Activated CD4-positive, alpha-beta T cell treated with anti-CD3 and anti-CD28 coated beads, Interleukin-2, amount 50 U/mL, for 48 hours (primary cell): ENCODE measurements at places on chromosomes 2 and 18.

DNA sequence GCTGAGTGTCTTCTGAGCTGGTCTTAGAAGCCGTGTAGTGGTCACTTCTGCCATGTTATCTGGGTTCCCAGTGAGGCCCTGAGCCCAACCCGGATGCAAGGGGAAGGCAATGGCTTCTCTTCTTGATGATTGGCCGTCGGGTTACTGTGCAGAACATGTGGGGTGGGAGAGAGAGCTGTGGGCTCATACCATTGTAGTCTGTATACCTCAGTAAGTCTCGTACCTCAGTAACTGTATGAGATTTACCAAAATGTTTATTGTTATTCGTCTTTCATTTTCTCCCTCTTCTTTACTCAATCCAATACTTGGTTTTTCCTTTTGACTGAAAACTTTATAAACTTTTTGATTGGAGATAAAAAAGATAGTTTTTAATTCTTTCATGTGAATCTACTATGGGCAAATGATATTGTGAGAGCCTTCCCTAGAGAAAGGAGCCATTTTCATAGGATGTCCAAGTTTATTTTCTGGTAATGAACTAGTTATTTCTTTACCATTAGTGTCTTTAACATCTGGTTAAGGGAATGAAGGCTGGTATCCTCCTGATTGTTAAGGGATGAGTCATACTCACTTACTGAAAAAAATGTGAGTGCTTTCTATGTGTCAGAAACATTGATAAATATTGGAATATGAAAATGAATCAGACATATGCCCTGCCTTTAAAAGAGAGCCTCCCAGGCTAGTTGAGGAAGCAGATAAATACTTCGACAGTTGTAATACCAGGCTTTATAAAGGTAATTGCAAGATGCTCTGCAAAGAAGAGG lies 129.9 kb downstream of the PRPF40A start:
- DNase-seq = no peak

DNA sequence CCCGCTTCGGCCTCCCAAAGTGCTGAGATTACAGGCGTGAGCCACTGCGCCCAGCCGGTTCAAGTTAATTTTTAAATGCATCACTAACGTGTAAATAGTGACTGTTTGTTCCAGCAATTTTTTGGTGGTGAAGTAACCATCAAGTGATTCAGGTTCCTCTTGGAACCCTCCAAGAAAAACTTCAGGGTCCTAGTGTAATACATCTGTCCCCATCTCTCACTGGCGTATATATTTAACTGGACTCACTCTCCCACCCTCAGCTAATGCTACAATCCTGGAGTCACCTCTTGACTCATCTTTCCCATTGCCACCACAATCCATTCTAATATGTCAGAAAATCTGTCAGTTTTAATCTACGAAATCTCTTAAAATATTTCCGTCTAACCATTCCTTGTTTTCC lies 10.3 kb downstream of the SULT1C4 start:
- no peak for DNase-seq

DNA sequence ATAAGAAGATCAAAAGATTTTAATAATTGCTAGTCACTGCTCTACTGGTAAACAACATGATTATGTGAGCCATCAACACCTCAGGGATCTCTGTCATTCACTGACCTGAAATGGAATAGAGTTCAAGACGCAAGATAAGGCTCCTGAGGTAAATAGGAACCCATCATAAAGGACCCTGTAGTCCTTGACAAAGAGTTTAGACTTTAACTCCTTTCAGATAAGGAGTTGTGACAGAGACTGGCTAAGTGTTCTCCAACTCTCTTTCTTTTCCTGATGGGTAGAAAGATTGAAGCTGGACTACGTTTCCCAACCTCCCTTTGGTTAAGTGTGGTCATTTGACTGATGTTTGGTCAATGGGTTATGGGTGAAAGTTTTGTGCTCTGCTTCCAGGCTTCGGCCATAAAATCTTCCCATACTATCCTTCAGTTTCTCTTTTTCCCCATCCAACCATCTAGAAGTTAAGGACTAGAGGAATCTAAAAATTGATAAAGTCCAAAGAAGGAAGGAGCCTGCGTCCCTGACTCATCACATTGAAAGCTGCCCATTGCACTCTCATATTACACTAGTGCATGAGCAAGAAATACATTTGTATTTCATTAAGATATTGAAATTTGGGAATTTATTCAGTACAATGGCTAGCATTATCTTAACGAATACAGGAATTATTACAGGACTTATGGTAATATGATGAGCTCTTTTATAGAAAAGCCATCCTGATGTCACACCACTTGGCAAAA lies 293.7 kb upstream of the ACVR2A start:
- DNase-seq = no peak

GRCh38 chr2:8214036-8214615 lies 467.7 kb upstream of the ID2 start:
- DNase-seq = no peak

GRCh38 chr2:36356298-36356989 lies 866 bp downstream of the CRIM1 start:
- DNase-seq = peak; percentile 47

DNA sequence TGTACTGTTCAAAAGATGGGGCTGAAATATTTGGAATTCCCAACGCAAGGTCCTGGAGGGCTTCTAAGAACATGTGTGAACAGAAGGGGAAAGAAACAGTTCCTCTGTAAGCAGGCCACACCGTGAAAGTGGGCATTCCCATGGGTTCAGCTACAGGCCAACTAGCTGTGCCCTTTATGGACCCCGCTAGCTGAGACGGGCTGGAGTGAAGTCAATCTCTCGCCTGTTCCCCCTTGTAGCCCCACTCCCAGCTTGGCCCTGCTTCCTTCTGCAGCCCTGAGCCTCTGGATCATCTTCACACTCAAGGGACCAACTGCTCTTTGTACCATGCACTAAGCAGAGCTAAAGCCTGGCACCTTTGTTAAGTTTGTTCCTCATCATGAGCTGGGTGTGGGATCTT lies 55.4 kb downstream of the POLR1A start:
- no peak for DNase-seq

- DNase-seq = no peak
These were observed 232.6 kb upstream of the PXDN start for GRCh38 chr2:1976728-1977416.

- no peak for DNase-seq
These were observed 30.2 kb upstream of the LRATD1 start for GRCh38 chr2:14602309-14602708.

- no peak for DNase-seq
These were observed 37.9 kb downstream of the PMS1 start for GRCh38 chr2:189821953-189822748.

- no peak for DNase-seq
These were observed 134.2 kb upstream of the NABP1 start for GRCh38 chr2:191543708-191544107.

GRCh38 chr18:44080054-44080453 lies 600.6 kb upstream of the SETBP1 start:
- DNase-seq = no peak

- no peak for DNase-seq
These were observed 53.7 kb upstream of the SLC4A10 start for GRCh38 chr2:161570424-161571050.

GRCh38 chr2:209424199-209424701 lies 403 bp downstream of the MAP2 start:
- DNase-seq = peak; percentile 4

DNA sequence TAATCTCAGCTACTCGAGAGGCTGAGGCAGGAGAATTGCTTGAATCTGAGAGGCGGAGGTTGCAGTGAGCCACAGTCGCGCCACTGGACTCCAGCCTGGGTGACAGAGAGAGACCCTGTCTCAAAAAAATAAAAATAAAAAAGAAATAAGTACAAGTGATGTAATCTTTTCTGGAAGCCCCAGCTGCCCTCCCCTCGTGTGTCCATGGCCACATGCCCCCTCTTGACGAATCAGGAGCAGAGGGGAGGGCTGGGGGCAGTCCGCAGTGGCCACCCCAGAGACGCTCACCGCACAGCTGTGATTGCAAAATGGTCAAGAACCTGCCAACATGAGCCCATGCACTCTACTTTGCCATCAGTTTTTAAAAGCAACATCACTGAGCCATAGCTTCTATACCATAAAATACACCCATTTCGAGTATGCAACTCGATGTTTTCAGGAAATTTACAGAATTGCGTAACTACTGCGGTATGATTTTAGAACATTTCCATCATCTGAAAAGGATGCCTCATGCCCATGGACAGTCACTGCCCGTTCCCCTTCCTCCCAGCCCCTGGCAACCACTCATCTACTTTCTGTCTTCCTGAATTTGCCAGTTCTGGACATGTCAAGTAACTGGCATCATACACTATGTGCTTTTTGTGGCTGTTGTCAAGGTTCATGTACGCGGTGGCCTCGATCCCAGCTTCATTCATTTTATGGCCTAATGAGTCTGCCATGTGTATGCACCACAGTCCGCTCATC lies 88.1 kb downstream of the NDUFA10 start:
- DNase-seq = no peak

GRCh38 chr2:156309167-156309566 lies 23.4 kb downstream of the NR4A2 start:
- DNase-seq = no peak

- no peak for DNase-seq
These were observed 63.1 kb downstream of the EHBP1 start for GRCh38 chr2:62768615-62769014.

- no peak for DNase-seq
These were observed 617.6 kb downstream of the CPS1 start for GRCh38 chr2:211174021-211174420.

DNA sequence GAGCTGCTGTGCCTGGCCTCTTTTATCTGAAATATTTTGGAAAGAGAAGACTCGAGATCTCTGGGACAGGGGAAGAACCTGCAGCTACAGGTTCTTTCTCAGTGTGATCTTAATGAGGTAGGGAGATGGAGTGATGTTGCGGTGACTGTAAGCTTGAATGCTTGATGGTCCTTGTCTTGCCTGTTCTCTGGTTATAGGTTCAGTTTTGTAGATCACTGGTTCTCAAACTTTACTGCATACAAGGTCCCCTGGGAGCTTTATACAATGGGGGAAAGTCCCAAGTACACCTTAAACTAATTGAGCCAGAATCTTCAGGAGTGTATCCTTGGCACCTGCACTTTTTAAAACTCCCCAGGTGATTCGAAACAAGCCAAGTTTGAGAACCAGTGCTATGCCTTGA lies 136.7 kb upstream of the CXCR4 start:
- DNase-seq = no peak

DNA sequence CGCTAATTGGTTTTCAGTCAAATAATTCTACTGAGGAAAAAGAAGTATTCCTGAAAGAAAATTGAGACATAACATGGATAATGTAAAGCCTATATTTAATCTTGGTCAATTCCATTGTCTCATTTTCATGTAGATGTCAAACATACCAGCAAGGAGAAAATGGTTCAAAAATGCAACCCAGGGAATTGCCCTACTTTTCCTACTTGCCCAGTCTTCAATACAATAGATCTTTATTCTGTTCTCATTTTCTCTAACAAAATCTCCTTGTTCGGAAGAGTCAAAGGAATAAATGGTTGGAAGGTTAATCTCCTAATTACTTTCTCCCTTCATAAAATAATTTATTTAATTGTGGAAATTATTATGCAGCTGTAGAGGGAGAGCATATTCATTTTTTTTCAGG lies 896.1 kb downstream of the NRXN1 start:
- no peak for DNase-seq

GRCh38 chr2:234701421-234701820 lies 204.5 kb upstream of the ARL4C start:
- no peak for DNase-seq

GRCh38 chr18:79919089-79919488 lies 32.4 kb downstream of the SLC66A2 start:
- DNase-seq = no peak

DNA sequence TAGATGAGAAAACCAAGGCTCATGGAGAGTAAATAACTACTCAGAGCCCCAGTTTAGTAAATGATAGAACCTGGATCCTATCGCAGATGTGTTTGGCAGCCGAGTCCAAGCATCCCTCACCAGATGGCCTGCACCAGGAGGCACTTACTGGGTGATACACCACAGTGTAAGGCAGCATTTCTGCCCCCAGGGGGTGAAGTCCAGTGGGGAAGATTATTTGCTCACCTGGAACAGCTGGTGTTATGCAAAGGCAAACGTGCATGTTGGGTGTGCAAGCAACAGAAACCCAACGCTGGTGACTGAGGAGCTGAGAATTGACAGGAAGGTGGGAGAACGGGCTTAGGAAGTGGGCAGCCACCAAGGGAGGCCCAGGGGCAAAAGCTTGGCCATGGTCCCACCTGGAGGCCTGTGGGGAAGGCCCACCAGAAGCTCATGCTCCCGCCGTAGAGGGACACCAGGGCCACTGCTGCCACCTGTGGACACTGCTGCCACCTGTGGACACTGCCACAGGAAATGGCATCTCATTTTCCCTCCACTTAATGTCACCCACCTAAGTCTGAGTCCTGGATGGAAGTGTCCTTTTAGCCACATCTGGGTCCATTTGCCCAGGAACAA lies 100.6 kb downstream of the TFCP2L1 start:
- no peak for DNase-seq

DNA sequence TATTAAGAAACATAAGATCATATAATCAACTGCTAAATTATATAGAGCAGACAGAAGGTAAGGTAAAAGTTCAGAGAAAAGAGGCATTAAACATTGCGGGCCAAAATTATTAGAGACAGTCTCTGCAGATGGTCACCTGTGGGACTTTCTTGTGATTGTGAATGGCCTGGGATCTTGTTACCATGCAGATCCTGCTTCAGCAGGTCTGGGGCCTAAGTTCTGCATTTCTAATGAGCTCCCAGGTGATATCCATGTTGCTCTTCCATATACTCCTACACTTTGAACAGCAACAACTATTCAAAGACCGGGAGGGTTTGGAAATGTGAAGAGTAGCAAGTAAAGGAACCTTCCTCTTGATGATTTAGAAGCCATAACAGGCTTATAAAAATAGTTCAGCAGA lies 8.5 kb upstream of the ETAA1 start:
- DNase-seq = no peak

- DNase-seq = no peak
These were observed 45.5 kb upstream of the IHH start for GRCh38 chr2:219106251-219106650.

DNA sequence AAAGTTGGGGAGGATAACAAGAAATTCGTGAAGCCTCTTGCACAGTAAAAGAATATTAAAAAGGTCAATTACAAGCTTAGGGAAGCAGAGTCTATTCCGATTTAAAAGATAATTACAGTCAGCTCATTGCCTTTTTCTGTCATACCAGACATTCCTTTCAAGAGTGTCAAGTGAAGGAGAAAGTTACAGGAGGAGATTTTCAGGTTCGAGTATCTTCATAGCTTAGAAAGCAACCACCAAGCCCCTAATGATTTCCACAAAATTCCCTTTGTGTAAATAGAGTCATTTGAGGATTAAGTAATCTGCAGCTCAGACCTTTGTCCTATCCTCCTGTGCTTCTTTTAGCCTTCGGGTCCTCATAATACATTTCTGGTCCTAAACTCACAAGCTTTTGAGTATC lies 414.9 kb downstream of the CDH2 start:
- DNase-seq = no peak

GRCh38 chr2:133943108-133943507 lies 310.8 kb upstream of the MGAT5 start:
- no peak for DNase-seq
